ENCODE measurements at places on chromosomes 16 and 17.

DNA sequence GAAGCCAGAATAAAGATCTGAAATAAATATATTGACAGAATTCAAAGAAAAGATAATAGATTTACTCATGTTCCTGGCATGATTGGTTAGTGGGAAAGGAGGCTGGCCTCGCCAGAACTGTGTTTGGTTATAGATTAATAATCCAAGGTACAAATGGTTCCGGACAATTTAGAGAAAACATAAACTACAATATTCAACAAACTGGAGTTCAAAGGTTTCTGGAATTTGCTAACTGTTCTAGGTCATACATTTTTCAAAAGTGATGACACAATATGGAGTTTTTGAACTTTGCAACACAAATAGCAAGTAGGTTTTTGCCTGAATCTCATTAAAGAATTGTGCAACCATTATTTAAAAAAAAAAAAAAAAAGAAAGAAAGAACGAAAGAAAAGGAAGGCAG, 251.7 kb upstream of the SALL1 start:
- no peak for DNase-seq

DNA sequence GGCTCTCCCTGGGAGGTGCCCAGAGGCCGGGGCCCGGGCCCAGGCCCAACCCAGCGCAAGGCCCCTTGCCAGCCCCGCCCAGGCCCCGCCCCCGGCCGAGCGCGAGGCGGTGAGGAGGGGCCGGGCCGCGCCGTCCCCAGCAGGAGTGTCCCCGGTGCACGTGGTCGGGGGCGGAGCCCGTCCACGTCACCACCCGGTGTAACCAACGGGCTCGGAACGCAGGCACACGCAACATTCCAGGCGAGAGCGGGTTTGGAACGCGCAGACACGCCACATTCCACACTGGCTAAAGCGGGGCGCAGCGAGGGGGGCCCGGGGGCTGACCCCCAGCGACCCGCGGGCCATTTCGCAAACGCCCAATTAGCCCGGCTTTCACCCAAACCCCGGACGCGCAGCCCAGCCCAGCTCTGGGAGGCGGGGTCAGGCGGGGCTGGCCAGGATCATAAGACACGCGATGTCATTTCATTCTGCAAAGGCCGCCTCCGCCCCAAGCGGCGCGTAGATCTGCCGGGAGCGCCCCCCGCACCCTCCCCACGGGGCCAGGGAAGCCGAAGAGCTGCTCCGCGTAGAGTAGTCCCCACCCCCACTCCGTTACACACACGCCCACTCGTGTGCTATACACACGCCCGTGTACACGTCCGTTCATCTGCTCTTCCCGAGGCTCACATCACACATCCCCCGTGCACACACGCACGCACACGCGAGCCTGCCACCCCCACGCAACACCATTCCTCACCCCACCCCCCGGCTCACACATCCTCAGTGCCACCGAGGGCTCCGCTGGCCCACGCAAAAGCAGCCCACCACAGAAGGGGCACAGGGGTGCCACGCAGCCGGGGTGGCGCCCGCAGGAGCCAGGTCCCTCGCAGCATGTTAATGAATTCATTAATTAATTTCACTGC, 1.0 kb downstream of the MNT start:
- peak; percentile 90 for DNase-seq

DNA sequence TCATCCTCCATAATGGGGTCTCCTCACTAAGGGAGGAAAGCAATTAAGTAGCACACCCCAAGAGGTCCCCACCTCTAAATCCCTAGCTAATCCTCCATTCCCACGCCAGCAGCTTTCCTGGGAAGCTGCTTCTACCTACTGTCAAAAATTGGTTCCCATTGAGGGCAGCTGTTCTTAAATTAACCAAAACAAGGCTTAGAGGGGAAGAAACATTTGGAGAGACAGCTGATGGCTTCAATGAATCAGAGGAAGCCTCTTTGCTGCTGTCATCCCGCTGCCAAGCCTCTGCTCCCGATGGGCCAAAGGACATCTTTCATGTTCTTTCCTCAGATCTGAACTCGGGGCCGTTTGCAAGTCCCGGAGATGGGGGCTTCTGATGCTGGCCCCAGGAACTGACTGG, 26.6 kb downstream of the AIPL1 start:
- DNase-seq, result no peak

GRCh38 chr17:12821376-12821940, 32.2 kb downstream of the ARHGAP44 start:
- DNase-seq, result no peak

GRCh38 chr17:51014129-51014528, 106.5 kb downstream of the SPAG9 start:
- DNase-seq, result no peak

- DNase-seq, result no peak
These were observed 41.8 kb upstream of the SEC14L1 start for GRCh38 chr17:77098884-77099545.

DNA sequence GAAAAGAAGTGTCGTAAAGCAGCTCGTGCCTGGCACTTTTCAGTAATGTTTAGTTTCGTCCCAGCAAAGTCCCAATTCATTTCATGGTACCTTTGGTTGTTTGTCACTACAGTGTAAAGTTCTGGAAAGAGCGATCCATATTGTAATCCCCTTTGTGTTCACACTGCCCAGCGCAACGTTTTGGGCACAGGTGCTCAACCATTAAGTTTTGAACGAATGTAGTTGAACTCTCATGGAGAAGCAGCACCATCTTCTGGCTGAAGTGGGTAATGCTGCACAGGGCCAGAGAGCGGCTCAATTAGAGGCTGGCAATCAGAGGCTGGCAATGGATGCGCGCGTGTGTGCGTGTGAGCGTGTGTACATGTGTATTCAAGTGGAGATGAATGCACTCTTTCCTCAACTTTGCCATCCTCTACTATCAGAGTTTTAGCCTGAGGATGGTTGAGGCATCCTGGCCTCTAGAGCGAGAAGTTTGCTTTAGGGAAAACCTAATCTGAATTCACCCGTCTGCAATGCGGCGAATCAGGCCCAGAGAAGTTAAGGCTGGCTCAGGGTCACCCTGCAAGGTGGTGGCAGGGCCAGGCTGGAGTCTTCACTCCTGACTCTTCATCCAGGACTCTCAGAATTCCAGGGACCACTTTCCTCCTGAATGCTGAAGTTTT, 29.9 kb downstream of the DYNLL2 start:
- DNase-seq, result peak; percentile 57

GRCh38 chr16:23847948-23848347, 12.2 kb downstream of the PRKCB start:
- peak; percentile 65 for DNase-seq

DNA sequence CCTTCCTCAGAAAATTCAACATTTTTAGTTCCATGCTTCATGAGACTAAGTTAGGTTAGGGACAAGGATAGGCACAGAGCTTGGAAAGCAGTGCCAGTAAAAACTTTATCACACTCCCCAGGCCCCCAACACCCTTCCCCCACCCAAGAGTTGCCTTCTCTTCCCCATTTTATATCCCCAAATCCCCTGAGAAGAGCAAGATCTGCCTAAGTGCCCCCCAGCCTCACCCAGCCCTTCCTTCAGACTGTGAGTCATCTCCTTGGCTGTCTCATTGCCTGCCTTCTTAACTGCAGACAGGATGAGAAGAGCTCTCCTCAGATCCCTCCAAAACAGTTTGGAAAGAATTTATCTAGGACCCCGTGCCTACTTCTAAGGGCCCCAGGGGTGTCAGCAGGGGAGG, 55.8 kb downstream of the NEUROD2 start:
- DNase-seq, result no peak

DNA sequence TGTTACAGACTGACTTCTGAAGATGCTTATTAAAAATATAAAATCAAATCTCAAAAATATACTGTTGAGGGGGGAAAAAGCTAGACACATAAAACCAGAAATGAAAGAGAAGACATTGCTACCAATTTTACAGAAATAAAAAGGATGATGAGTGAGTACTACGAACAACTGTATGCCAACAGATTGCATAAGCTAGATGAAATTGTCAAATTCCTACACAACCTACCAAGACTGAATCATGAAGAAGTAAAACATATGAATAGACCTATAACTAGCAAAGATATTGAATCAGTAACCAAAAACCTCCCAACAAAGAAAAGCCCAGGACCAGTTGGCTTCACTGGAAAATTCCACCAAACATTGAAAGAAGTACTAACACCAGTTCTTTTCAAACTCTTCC, 3.5 kb upstream of the CAPNS2 start:
- DNase-seq, result no peak

GRCh38 chr16:79672524-79672923, 72.0 kb upstream of the MAF start:
- DNase-seq, result no peak
